ENCODE measurements at places on chromosomes 7 and 10.

GRCh38 chr10:929960-930624 is 1.4 kb downstream of the LARP4B start:
- no peak for DNase-seq

DNA sequence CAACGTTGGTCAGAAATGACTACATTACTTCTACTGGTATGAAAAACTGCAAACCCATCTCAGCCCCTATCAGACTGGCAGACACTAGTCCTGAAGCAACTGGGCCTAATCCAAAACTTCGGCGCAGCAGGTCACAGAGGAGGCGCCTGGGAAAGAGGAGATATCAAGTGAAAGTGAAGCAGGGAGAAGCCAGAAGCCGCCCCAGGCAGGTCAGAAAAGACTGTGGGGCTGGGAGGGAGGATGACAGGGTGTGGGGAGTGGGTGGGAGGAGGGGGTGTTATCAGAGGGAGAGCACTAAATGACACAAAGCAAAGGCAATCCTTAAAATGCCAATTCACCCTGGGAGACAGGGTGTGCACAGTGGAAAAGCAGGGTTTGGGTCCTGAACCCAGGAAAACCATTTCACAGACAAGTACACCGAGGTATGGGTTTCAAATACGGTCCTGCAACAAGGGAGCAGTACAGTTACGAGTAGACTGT is 731 bp downstream of the CHCHD3 start:
- no peak for DNase-seq

- peak; percentile 49 for DNase-seq
These were observed 798 bp upstream of the AUTS2 start for GRCh38 chr7:69597278-69598076.

GRCh38 chr10:74012480-74012879 is 14.6 kb downstream of the VCL start:
- no peak for DNase-seq

- DNase-seq: no peak
These were observed 91.2 kb upstream of the KCNIP2 start for GRCh38 chr10:101934686-101935305.

DNA sequence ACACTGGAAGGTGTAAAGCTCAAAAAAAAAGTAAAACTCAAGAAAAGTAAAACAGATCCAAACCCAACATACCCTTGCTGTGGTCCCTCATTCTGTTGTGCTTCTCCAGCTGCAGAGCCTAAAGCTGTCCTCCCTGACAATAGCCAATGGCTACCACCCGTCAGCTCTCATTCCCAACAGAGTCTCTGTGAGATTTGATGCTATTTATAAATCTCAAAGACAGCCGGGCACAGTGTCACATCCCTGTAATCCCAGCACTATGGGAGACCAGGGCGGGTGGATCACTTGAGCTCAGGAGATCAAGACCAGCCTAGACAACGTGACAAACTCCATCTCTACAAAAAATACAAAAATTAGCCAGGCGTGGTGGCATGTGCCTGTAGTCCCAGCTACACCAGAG is 116.0 kb downstream of the KMT2E start:
- DNase-seq: no peak

DNA sequence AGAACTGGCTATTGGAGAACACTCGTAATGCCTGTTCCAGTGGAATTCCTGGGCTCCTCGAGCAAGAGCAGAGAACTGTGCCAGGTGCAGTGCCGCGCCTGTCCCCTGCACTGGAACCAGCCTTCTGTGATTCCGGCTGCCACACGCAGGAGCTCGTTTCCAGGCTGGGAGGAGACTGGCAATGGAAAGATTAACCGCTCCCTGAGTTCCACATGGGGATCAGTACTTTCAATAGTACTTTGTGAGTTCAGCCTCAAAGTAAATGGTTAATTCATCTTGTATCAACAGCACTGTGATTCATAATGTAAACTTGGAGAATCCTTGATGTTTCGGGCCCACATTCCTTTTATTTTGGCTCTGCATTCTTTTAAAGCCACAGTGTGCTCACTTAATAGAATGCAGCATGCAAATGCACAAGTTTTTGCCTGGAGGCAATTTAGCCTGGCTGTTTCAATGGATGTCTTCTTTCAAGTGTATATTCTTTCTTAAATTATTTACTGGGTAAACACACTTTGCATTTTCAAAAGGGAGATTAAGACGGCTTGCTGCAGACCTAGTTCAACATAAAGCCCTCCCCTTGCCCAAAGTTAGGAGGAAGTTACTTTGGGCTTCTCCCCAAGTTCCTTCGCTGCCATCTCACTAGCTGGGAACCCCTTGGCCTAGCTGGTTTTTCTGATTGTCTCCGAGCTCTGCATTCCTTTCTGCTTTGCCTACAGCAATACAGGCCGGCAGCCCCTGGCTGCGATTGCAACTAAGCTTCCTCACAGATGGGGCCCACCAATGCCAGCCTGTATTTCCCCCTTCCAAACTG is 138.1 kb upstream of the TCF7L2 start:
- DNase-seq: no peak

GRCh38 chr7:134480730-134481129 is 21.8 kb upstream of the AKR1B1 start:
- DNase-seq: no peak

- no peak for DNase-seq
These were observed 657.3 kb downstream of the TYW1 start for GRCh38 chr7:67653856-67654454.

DNA sequence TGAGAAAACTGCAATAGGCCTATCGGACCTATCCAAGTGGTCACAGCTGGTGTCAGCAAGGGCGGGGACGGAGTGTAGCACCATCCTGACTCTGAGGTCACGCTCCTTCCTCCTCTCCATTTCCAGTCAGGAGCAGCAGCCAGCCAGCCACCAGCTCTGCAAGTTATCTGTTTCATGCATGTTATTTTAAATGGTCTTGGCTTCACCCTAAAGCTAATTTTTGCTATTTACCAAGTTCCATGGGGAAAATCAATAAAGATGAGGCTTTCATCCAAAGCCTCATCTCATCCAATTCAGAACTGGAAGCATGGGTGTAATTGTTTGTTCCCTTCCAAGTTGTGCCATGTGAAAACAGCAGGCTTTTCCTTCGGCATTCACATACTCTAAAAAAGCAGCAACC is 49.3 kb downstream of the ICA1 start:
- no peak for DNase-seq

DNA sequence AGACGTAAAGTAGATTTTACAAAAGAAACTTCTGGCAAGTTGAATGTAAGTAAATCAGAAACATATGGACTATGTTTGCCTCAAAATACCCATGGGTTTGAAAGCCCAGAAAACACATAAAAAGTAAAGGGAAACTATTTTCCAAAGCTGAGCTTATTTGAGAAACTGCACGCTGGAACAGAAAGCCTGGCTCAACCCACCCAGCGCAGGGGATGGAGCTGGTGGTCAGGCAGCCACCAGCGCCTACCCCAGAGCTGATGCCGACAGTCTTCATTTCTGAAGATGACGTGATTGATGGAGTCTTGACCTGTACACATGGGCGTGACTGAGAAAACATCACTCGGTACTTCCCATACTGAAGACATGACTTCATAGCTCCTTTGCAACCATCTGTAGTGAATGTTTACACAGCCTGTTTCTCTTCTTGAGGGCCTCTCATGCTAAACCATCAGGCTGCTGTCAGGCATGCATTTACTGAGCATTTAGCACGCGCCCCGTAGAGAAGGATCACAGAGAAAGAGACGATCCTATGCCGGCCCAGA is 232.6 kb upstream of the AUTS2 start:
- no peak for DNase-seq

DNA sequence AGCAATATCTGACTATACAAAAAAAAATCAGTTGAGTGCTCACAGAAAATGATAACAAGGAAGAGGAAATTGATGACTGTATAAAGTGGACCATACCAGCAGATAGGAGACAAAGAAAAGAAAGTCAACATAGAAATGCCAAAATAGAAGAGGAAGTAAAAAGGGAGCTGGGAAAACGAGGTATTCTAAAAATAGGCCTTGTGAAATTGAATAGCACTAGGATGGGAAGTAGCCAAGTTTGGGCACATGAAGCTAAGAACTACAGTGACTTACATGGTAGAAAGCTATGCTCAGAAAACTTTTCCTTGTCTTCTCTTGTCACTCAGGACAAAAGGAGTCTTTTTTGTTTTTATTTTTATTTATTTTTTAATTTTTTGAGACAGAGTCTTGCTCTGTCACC is 76.2 kb upstream of the APBB1IP start:
- no peak for DNase-seq

GRCh38 chr10:11304906-11305585 is 287.4 kb downstream of the CELF2 start:
- no peak for DNase-seq

DNA sequence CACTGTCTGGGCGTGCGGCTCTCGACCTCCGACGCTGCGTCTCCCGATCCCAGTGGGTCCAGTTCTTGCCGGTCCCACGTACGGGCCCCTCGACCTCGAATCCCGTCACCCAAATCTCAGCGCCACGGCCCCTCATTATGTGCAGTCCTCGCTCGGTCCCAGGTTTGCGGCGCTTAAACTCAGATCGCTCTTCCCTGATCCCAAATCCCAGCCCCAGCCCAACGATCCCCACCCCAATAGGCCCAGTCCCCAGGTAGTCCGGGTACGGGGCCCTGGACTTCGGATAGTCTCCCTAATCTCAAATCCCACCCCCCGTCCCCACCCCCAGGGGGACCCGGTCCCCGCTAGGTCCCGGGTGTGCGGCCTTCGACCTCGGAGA is 666 bp downstream of the HNRNPF start:
- DNase-seq: no peak

- no peak for DNase-seq
These were observed 3.1 kb upstream of the ZNRF2 start for GRCh38 chr7:30281263-30281662.

GRCh38 chr7:26349005-26349915 is 57.6 kb downstream of the SNX10 start:
- no peak for DNase-seq

DNA sequence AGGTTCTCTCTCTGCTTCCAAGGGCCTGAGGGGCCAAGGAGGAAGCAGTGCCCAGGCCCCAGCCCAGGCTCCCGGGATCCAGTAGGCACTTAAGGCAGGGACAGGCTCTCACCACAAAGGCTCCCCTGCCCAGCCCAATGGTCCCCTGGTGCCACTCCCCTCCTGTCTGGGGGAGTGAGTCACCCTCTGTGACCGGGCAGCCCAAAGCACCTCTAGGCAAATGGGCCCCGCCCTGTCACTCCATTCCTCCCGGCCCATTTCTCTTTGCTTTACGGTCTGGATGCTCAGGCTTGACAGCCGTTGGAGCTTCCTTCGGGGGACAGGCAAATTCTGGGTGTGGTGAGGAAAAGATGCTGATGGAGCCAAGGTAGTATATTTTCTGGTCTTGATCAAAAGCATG is at the start of gene CALHM3:
CALHM3 (minus strand) TSS at position 106 of the 400 bp plus-strand sequence. CDS start 208 bp downstream, outside the sequence.
- no peak for DNase-seq

GRCh38 chr10:130817046-130817624 is 494.4 kb downstream of the TCERG1L start:
- no peak for DNase-seq

DNA sequence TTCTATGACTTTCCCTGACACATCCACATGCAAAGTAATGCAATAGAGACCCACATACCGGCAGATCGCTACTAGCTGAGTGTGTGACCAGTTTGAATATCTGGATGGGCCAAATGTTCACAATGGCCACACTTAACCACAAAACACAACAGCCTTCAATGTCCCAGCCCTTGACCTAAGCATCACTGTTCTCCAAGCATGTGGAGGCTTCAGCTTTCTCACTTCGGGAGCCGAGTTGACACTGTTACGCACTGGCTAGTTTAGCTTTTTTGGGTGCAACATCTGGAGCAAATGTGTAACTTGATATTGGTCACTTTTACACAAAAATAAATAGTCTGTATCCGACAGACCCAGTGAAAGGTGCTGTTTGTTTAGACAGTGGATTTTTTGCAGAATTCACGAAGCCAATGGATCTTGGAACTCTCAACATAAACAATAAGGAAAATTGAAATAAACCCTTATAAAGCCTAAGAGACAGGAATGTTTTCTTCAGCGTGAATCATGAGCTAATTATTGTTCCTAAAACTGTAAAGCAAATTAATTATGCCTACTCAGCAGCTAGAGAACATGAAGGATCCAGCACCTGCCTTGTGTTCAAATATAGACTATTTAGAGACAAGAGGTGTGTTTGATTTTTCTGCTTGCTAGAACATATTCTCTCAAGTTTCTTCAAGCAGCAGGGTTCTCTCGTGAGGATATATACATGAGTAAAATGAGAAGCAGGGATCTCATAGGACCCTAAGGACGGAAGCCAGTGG is 117.6 kb upstream of the JCAD start:
- no peak for DNase-seq

DNA sequence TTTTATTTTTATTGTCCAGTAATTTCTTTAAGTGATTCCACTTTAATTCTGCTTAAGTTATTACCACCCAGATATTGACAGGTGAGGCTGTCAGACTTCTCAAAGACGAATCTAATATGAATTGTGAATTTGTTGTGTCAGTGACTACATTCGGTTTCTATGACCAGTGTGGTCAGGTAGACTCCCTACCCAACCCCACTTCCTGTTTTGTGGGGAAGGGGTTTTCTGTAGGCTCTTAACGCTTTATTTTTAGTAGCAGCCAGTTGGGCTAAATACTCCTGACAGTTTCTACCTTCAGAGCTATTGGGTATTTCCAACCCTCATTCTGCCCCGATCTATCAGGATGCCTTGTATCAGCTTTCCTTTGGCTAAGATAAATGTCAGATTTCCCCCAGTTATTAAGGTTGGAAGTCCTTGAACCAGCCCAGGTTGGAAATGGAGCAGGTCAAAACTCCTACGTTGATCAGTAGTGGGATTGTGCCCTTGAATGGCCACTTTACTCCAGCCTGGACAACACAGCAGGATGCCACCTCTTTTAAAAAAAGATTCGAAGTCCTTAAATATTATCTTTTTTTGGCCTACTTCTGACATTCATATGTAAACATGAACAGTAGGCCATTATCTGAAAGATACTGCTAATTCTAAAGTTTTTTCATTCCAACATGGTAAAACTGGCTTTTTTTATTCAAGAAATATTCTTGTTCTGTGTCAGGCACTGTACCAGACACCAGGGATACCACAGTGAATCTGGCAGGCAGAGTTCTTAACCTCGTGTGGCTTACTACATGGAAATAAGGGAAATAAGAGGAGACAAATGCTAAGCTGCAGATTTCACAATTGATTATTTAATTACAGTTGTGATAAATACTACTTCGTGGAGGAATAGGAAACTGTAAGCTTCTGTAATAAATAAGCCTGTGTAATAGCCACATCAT is 133.3 kb upstream of the SAMD8 start:
- DNase-seq: no peak
